ENCODE measurements at places on chromosomes 2 and 18.
A peak's percentile ranks its signal among the peaks of the same experiment; 100 is the strongest.

GRCh38 chr2:33208400-33208799 lies 261.6 kb downstream of the LTBP1 start:
- no peak for DNase-seq

GRCh38 chr2:228728961-228729360 lies 542.1 kb downstream of the PID1 start:
- DNase-seq = no peak

- no peak for DNase-seq
Measured at GRCh38 chr2:113236367-113237159, 42.2 kb downstream of the PAX8 start.

GRCh38 chr2:13195270-13195669 lies 478.5 kb downstream of the TRIB2 start:
- DNase-seq = no peak

DNA sequence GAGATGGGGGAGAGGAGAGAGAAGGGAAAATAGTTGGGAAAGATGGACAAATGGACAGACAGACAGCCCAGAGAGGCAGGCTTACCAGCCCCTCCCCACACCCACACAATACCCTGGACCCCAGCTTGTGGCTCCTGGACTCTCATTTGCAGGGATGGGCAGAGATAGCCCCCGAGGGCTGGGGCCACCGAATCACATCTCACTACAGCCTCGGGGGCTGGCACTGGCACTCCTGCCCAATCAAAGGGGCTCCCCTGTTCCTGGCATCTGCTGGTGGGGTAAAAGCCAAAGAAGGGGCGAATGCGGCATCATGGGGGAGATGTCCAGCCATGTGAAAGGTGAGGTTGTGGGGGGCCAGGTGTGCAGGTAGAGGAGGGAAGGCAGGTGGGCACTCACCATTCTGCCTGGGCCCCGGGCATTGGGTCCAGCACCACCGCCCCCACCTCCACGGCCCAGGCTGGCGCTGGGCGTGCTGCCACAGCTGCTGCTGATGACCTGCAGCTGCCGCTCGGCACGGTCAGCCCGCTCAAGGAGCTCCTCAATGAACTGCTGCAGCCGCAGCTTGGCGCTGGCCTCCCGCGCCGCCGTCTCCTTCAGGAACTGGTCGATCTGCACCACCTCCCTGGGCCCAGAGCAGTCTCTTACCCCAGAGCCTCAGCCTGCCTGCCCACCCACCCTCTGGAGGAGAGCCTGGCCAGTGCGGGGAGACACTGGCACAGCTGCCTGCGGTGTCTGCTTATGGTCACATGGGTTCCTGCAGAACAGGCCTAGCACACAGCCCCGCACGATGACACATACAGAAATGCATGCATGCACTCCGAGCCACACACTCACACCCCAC lies 18.0 kb downstream of the FBXO41 start:
- no peak for DNase-seq

GRCh38 chr2:169265591-169265990 lies 96.7 kb downstream of the LRP2 start:
- peak; percentile 1 for DNase-seq

DNA sequence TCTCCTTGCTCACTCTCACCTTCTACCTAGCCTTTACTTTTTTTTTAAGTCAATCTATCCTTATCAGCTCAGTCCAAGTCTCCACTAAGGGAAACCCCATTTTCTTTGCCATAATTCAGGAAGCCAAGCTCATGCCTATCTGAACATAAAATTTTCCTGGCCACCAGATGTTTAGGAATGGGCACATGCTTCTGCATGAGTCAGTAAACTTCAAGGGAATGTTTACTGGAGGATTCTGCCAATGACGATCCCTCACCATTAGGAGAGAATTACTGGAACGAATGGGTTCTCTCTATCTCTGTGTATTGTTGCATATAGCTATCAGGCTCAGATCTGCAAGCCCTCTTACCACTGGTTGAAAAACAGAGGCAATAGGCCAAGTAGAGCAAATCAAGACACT lies 731.7 kb upstream of the ZNF804A start:
- no peak for DNase-seq

GRCh38 chr2:109129921-109130722 lies 1.1 kb downstream of the SH3RF3 start:
- peak; percentile 15 for DNase-seq

DNA sequence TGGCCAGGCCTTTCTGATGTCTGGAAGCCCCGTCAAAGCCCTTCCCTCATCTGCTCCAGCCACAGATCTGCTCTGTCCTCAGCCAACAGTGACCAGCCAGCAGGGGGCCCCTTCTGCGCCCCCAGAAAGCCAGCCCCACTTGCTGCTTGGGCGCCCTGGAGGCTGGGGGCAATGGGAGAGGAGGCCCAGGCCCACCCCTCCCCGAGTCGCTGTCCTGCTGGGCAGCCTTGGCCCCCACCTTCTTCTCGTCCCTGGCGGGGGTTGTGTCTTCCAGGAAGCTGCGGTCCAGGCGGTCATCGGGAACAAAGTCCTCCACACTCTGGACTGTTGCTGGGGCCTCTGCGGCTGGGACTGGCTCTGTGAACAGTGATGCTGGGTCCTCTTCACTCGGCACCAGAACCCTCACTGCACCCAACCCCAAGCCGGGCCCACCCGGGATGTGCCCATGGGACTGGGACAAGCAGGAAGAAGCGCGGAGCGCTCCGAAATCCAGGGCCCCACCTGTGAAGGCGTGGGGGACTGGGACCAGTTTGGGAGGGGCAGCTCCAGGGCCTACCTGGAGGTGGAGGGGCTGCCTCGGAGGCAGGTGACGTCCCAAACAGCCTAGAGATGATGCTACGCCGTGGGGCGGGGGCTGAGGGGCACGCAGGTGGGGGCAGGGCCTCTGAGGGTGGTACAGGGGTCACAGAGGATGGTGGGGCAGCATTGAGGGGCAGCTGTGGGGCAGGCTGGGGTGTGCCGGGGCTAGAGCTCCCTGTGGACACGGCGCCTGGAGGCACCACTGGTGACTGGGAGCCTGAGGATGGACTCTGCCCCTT lies 257.6 kb downstream of the ANKRD30B start:
- DNase-seq = no peak

- DNase-seq = no peak
Measured at GRCh38 chr2:204535764-204536163, 9.5 kb upstream of the PARD3B start.

- DNase-seq = no peak
Measured at GRCh38 chr2:9118383-9118960, 88.1 kb upstream of the ASAP2 start.

- DNase-seq = no peak
Measured at GRCh38 chr2:206784559-206785353, 19.4 kb downstream of the FASTKD2 start.

DNA sequence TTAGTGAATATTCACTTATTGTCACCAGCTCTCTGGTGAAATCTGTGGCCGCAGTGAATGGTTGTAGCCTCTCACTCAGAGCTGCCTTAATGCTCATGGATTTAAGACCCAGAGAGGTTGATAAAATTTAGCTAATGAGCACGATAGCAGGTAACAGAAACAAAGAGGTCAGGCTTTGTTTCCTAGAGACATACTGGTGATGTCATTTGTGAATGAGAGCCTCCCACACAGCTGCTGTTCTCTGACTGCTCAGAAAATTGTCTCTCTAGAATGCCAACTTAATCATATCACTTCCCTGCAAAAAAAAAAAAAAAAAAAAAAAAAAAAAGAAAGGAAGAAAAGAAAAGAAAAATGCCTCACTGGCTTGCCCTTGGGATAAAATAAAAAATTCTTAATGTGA lies 411.7 kb upstream of the MYT1L start:
- DNase-seq = peak; percentile 19

- DNase-seq = no peak
Measured at GRCh38 chr2:63741884-63742579, 99.7 kb upstream of the UGP2 start.

DNA sequence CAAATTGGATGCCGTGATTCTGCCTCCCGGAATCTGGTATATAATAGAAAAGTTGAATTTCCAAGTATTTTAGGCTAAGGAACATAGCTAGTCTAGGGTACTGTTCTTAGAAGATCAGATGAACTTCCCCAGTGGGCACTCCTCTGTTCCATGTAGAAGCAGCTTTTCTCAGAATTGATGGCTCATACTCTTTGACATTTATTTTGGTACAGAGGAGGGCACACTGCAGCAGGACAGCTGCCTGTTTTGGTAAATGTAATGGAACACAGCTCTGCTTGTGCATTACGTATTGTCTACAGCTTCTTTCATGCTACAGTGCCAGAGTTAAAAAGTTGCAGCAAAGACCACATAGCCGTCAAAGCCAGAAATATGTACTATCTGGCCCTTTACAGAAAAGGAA lies 10.8 kb downstream of the YPEL5 start:
- no peak for DNase-seq

DNA sequence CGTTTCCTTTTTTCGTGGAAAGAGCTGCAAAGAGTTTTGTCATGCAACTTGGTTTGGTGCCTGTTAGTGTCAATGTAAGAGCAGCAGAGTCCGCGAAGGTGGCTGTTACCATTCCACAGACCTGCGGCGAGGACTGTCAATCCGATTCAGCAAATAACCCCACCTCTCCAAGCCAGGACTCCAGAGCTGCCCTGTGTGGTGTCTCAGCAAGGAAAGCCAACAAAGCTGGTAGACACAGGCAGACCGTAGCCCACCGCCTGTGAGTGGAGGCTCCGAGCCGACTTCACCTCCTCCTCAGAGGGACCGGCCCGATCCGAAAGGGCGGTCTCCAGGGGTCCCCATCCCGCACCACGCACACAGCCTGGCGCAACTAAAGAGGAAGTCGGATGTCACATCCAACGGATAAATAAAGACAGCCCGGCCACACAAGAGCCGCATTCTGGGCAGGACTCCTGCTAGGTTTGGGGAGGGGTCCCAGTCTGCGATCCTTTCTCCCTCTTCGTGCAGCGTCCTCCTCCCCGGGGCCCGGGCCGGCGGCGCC lies 819 bp downstream of the ANKRD44 start:
- DNase-seq = peak; percentile 51

DNA sequence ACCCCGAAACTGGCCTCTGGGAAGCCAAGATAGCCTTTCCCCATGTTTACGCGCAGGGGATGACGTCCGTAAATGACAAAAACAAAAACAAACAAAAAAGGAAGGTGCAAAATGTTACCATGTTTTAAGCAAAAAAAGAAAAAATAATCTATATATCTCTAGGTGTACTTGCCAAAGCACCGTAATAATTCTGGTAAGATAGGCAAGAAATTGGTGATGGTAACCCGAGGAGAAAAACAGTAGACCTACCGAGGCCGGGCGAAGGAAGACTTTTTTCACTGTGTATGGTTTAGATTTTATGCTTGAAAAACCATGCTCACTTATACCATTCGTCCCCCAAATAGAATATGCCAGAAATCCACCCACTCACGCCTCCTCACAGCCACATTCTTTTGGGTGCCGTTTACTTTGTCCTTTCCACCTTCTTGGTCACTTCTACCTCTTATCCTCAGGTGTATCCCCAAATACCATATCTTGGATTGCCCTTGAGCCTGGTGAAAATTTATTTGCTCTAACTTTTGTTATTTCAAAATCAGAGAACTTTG lies 8.0 kb downstream of the GATA6 start:
- no peak for DNase-seq

DNA sequence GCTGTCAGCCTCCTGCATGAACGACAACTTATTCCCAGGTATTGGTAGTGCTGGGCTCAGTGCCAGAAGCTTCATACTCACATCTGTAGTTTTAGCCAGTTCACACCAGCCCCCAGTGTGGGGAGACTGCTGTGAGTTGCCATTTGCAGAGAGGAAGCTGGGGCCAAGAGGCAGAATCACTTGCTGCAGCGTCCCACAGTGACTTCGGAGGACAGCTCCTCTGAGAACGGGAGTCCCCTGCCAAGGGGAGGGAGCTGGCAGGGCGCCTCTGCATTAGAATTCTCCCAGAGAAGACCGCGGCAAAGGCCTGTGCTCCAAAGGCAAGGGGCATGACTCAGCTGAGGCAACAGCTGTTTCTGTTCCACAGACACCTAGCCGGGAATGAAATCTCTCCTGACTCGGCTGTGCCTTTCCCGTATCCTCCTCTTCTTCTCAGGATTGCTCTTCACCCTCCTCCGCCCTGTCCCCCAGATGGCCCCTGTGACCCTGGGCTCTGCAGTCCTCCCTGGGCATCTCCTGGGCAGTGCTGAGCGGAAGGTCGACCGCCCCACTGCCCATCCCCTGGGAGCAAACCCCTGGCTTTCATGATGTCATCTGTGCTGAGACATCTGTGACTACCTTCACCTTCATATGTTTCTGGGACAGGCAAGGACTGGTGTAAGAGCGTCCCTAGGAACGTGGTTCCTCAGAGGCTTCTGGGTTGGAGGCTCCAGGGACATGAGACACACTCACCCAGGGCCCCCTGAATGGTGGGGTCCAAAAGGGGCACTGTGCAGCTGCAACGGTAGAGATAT lies 18.0 kb downstream of the MAL start:
- DNase-seq = no peak

DNA sequence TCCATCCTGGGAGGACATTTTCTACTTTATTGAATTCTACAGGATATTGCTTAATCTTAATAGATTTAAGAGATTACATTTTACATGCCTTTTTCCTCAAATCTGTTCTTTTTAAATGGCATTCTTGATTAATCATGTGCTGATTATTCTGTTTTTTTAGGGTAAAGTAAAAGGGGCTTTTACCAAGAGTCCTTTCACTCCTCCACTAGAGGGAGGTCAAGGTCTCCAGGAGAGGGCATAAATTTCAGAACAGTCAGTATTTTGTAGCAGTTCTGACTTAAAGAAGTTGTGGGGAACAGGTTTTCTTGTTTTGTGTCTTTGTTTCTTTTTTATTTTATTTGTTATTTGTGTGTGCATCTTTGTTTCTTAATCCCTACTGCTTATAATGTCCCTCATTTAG lies 25.4 kb downstream of the WDR75 start:
- peak; percentile 67 for DNase-seq

GRCh38 chr2:85796341-85797262 lies 42.8 kb downstream of the ATOH8 start:
- no peak for DNase-seq

All from suppressor macrophage treated with lipopolysaccharide for 1 hour (primary cell).